ENCODE measurements at places on chromosomes 7 and 10.
A peak's percentile ranks its signal among the peaks of the same experiment; 100 is the strongest.

DNA sequence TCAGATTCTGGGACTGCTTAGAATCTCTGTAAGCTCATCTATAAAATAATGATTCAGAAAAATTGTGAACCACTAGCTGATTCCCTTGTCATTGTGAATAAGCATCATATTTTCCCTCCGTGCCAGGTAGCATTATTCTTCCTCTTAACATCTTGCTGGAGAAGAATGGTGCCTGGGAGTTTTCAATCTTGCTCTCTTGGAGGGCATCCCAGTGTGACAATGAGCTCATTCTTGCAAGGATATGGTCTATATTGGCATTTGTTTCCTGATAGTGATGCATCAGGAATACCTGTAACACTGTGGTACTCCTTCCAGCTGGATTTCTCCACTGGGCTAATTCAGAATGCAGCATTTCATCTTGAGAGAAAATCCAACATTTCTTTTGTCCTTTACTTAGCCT, 126.4 kb upstream of the ITGB1 start:
- no peak for DNase-seq

DNA sequence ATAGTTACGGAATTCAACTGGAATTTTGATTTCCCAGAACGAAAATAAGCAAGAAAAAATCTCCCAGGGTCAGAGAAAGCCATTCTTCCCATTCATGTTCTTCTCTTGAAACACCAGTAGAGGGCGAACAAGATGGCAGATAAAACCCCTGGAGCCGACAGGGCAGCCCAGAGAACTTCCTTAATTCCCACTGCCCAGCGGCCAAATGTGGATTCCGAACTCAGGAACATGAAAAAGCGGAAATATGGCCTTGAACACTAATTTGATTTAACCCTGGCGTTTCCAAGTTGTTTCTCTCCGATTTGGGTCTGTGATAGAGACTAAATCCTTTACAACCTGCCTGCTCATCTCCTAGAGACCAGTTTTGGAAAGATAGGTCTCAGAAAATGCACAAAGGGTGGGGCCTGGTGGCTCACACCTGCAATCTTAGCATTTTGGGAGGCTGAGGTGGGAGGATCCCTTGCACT, 100.7 kb upstream of the WAC start:
- DNase-seq = peak; percentile 65

DNA sequence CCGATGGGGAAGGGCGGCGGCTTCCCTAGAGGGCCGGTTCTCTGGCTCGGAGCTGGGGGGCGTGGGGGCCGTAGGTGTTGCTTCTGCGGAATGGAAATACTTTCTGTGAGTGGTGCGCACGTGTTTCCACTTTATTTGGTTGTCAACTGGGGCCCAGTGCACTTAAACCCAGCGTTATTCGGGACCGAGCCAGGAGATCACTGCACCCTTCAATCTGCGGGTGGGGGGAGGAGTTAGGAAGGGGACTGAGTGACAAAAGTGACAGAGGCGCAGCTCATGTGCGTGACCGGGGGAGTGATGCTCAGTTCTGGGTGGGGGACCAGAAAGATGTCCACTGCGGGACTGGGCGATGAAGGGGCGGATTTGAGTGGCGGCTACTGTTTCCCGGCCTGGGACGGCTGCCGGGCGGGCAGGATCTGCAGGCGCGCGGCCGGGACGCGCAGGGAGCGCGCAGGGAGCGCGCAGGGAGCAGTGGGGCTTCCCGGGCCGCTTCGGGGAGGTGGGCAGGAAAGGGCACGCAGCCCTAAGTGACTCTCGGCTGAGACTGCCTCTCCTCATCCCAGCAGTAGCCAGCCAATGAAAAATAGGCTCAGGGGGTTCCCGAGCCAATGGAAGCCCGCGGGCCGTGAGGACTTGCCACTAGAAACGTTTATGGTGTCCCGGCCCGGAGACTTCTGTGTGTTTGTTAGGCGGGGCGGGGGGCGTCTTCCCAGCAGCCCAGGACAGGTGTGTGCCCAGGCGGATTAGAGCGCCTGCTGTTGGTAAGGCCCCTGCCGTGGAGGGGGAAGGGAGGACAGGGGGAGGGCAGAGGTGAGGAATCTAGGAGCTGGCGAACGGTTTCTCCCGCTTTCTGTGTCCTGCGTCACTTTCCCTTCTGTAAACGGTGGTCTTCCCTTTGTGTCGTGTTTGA, 54.3 kb upstream of the KDM7A start:
- DNase-seq = peak; percentile 15

DNA sequence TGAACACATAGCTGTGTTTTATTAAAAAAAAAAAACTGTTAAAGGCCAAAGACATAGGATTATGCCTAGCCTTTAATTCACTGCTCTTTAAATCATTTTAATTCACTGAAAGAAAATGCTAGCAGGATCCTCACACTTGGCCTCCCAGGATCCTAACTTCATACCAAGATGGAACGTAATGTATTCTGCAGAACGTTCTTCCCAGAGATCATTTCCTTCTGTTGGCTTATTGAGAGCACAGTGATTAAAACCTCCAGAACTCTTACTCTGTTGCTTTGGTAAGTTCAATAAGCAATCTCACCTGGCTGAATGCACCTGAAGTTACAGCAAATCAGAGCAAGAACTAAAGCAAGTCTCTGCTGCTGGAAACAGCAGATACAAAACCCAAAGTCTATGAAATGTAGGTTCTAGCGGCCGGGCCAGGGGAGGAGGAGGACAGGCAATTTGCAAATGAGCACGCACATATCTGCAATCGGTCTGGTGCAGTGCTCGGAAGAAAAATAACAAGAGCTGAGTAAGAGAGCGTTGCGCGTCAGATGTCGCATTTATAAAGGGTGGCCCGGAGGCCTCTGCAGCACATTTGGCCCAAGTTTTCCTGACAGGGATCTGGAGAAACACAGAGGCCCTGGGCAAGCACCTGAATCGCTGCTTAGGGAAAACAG, 193.9 kb downstream of the FAM107B start:
- no peak for DNase-seq

DNA sequence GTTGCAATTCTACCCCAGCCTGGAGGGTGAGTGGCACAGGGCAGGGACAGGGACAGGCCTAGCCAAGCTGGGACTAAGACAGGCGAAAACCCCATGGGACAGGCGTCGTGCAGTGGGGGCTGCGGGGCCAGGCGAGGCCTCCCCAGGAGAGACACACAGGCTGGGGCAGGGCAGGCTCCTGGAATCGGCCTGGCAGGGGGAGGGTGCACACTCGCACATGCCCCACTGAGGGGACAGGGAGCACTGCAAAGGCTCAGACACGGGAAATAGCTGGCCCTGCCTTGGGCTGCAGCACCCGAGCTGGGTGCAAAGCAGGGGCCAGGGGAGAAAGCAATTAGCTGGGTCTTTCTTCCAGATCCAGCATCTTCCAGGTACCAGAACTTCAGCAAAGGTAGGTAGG, 10.4 kb downstream of the LAT2 start:
- no peak for DNase-seq

DNA sequence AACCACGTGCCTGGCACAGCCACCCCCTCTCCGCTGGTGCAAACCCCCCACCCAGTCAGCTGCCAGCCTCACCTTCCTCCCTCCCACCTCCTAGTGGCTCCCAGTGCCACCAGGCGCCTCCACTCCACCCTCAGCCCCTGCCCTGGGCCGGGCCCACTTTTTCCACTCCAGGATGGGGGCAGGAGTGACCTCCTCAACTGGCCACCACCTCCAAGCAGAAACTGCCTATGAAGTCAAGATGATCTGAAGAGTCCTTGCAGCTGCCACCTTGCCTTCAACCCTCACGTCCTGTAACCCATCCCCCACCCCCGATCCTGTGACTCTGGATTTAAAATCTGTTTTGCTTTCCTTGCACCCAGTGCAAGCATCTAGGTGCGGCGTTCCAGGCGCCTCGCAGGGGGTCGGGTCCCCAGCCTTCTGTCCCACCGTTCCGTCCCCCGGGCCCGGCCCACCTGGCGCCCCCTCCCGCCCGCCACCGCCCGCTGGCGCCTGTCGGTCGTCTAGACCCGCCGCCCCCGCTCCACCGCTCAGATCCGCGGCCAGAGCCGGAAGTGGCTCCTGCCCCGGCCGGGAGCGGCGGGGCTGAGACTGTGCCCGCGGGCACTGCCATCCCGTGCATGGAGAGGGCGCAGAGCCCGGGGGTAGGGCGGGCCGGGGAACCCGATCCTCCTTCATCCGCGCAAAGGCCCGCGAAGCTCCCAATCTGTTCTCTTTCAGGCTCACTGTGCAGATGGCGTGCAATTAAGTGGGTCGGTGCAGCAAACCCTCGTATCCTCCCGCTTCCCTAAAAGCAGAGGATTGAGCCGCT, 51.2 kb upstream of the GTF2I start:
- DNase-seq = no peak

- DNase-seq = no peak
Observed at GRCh38 chr10:78543031-78543748, 509.5 kb downstream of the RPS24 start.

DNA sequence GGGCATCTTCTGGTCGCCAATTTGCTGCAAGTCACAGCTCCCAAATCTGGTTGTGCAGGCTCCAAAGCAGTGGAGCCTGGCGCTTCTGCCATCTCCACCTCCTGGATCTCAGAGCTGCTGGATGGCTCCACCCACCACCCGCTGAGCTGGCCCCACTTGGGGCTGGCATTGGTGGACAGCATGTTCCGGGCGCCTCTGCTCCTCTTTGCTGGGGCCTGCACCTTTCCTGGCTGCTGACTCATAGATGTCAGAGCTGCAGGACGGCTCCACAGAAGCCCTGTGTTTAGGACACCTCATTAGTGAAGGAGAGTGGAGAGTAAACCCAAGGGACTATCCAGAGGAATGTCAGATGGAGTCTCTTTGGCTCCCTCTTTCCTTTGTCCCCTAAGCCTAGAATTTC, 27.4 kb downstream of the MAPK8 start:
- DNase-seq = no peak

DNA sequence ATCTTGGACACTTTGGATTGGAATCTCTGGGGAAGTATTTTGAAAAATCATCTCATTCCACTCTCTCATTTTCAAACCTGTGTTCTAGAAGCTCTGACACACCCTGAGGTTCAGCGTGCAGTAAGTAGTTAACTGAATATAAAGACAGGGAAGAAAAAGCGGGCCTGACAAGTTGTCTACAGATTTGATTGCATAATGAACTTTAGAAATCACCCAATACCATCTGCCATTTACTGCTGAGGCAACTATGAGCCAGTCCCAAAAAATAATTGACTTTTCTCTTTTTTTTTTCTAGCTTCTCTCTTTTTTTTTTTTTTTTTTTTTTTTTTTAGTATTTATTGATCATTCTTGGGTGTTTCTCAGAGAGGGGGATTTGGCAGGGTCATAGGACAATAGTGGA, 29.5 kb downstream of the CDC123 start:
- no peak for DNase-seq

DNA sequence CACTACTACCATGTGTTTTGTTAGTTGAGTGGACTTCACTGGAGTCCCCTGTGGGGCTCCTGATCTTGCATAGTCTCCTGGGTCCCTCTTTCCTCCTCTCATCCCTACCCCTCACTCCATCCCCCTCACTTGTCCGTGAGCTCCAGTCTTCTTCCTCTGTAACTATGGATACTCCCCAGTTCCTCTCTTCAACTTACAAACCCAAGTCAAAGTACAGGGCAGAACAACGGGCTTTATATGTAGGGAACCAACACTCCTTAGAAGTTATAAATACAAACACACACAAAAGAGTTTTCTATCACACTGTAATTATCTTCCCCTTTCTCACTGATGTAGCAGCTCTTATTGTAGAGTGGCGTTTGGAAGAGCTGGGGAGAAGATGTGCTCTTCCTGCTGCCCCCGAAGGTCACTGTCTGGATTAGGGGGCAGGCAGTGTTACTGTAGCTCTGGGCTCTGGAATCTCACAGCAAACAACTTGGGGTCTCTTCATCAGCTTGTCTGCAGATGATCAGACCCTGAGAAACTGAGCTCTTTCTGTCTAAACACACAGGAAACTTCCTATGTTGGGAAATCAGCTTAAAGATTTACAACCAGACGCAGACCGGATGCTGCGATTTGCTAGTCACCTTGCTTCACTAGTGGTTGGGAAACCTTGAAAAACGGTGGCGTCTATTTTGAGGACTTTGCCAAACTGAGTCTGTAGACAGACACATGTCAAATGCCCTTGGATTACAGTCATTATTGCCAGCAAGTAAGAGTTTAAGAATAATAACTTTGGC, 13.6 kb downstream of the SNX10 start:
- no peak for DNase-seq

- DNase-seq = no peak
Observed at GRCh38 chr10:45374350-45375052, 485 bp downstream of the ALOX5 start.

DNA sequence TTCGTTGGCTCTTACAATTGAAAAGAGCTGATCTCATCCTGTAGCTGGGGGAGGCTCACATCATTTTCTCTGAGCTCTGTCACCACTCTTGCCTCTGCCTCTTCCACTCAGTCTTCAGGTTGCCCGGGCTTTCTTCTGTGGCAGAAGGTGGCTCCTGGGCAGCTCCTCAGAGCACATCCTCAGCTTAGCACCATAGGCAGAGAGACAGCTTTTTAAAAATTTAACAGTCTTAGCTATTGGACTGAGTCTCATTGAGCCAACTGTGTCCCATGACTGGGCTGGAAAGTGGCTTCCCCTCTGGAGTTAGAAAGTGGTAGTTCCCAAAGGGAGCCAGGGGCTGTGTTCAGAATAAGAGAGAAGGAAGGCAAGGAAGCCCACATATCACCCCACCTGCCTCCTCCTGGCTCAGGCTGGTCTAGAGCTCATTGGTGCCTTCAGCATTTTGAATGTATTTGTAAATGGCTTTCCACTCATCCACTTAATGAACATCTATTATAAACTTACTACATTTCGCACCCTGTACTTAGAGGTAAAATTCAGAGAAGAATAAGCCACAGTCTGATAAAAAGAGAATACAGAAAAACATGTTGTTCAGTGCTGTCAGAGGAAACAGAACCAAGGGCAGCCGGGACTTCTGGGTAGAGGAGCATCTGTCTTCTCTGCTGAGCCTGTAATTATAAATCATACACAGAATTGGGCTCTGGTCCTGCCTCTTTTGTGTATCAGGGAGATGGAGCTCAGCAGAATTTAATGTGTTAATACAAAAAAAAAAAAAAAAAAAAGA, 119.3 kb downstream of the WDFY4 start:
- DNase-seq = no peak

DNA sequence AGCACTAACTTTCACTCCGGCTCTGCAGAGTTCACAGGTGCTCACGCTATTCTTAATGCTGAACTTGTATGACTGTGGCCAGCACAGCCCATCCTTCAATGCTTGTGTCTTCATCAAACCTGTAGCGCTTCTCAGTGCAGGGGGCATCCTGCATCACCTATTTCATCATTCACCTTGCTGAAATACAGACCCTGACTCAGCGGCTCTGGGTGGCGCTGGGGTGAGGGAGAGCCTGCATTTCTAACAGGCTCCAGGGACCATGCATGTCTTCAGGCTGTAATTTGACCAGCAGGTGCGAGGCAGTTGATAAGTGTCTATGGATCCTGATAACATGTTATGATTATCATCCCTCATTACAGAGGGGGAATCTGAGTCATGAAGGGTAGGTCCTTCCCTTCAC, 89.3 kb downstream of the VOPP1 start:
- no peak for DNase-seq

- no peak for DNase-seq
Observed at GRCh38 chr10:50622706-50623662, 772 bp downstream of the SGMS1 start.

- no peak for DNase-seq
Observed at GRCh38 chr7:24885305-24885704, 94.7 kb downstream of the OSBPL3 start.

- DNase-seq = no peak
Observed at GRCh38 chr10:77264107-77264506, 373.5 kb downstream of the KCNMA1 start.

- DNase-seq = no peak
Observed at GRCh38 chr10:122657729-122658128, 41.9 kb downstream of the C10orf120 start.

GRCh38 chr7:150365673-150366398, 2.8 kb upstream of the REPIN1 start:
- DNase-seq = no peak
